ENCODE measurements at places on chromosomes 16 and 17.

- DNase-seq: no peak
Measured at GRCh38 chr17:46727572-46728348, 90.7 kb downstream of the WNT3 start.

DNA sequence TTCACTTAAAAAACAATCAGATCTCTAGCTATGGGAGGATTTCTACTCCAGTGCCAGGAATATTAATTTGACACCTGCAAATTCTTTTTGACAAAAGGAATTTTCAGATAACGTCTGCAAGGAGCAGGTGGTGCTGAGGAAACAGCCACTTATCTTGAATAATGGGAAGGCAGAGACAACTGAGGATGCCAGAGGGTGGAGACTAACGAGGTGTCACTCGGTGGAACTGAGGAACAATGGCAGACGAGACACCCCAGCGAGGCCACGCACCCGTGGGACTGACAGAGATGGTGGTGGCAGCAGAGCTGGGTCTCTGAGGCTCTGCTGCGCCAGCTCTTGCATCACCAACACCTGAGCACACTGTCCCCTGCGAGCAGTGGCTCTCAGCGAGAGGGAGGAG lies 42.2 kb downstream of the VAC14 start:
- no peak for DNase-seq

GRCh38 chr17:38783227-38783626 lies 16.1 kb downstream of the PIP4K2B start:
- DNase-seq: no peak

DNA sequence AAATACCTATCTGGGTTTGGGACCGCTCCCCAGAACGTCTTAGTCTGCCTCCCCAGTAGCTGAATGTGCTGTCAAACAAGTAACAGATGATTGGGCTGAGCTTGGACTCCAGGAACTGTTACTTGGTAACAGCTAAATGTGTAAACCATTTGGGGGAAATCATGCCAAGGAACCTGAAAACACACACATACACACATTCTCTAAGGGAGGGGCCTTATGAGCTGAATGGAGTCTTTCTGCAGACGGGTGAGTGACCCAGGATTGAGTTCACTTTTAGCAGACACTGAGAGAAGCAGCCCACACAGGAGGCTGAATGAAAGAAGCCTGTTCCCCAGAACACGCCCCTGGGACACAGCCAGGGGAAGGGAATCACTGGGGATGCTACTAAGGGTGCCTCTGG lies 1.6 kb downstream of the ACLY start:
- no peak for DNase-seq

- DNase-seq: no peak
Measured at GRCh38 chr17:68819465-68819864, 135.7 kb downstream of the ABCA8 start.

DNA sequence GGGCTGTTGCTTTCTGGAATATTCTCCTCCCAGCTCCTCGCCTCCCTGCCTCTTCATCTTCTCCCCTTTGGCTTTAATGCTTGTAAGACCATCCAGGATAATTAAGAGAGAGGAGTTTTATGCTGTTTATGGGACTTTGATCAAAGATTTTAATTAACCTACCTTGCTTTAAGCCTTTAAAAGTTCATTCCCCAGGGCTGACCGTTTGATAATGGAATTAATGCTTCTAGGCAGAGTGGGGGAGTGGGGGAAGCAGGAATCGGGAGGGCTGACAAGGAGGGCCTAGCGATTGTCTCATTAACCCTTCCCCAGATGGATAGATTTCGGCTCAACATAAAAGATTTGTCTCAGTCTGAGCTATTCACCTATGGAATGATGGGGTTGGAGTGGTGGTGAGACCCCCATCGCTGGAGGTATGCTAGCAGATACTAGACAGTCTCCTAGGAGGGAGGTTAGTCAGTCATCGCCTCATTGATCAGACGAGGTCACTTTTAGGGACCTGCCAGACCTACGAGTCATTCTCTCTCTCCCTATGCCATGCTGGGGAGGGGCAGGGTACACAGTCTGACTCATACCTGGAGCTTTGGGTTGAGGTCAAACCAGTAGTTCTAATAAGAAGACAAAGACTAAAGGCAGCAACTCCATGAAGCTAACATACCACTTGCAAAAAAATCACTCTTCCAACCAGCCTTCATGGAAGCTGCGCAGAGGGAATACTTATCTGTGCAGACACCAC lies 236.6 kb upstream of the NLRP1 start:
- DNase-seq: no peak

DNA sequence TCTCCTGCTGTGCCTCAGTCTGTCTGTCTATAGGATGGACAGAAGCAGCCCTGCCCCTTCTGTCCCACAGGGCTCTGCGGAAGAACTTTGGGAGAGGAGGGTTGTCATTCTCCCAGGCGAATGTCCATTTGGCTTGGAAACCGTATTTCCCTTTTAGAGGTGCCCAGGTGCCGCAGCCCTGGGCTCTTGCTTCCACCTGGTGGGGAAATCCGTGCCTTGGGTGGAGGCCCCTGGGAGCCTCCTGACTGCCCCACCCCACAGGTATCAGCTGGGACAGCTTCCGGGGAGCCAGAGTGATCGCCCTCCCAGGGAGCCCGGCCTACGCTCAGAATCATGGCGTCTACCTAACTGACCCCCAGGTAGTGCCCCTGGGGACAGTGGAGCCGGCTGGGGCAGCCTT lies 12.7 kb downstream of the FCSK start:
- DNase-seq: no peak

- no peak for DNase-seq
Measured at GRCh38 chr17:21194703-21195102, 19.3 kb downstream of the TMEM11 start.

DNA sequence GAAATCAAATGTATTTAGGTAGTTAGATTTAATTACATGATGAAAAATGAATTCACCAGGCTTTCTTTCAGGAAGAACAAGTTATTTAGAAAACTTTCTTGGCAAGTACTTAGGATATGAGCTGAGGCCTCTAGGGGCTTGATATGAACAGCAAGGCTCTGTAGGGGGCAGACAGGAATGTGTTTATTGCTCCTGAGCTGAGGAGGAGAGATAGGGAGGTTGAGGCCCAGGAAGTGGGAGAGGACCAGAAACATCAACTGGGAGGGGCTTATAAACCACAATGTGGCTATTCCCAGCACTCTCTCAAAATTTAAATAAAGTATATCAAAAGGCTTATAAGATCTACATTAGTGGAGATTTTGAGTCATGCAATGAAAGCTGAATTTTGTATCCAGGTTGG lies 154.0 kb upstream of the MAF start:
- DNase-seq: no peak

DNA sequence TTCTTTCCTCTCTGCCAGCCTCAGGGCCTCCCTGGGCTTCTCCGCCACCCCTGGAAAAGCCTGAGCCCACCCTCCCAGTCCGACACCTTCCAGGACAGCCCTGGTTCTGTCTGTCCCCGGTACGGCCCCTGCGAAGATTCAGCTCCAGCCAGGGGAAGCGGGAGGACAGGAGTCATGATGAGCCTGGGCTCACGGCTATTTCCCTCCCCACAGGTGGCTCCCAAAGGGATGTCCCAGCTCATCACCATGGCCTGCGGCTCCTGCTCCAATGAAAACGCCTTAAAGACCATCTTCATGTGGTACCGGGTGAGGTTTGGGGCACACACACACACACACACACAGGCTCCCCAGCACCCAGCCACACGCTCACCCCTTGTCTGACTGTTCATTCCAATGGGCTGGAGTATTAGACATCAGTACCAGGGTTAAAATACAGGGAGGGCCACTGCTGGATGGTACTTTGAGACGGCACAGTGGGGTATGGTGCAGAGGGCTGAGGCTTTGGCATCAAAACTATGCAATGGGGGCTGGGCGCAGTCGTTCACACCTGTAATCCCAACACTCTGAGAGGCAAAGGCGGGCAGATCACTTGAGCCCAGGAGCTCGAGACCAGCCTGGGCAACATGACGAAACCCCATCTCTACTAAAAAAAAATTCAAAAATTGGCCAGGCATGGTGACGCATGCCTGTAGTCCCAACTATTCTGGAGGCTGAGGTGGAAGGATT lies 32.8 kb downstream of the TMEM186 start:
- DNase-seq: no peak

Measured in SHP77 treated with DMSO at 0.1 percent for 48 hours (cell line).